ENCODE measurements at places on chromosomes 1 and 21.

- no peak for DNase-seq
Measured at GRCh38 chr1:44603718-44604117, 70.6 kb downstream of the TMEM53 start.

DNA sequence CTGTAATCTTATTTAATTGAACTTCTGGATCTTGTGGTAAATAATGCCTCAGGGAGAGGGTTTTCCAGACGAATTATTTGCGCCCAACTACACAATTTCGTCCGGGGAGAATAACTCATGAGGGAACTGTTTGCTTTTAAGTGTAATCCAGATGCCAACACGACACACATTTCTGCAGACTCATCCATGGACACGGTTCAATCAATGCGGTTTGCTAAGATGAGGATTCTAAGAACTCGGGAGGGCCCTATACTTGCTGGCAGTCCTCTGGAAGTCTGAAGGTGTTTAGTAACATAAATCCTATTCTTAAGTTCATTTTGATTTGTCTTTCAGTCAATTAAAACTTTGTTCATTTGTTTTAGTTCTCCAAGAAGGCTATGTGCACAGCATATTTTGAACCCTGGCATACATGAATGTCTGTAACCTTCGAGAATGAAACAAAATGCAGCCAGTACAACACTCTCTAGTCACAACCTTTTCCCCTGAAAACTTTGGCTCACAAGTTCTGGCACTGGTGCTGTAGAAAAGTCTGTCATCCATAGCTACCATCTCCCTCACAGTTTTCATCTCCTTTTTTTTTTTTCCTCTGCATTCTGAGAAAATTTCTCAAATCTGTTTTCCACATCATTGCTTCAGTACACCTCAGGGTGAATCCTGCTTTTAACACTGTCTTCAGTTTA is 38.8 kb downstream of the DIPK1A start:
- peak; percentile 28 for DNase-seq

- no peak for DNase-seq
Measured at GRCh38 chr1:36732015-36732356, 249.3 kb upstream of the CSF3R start.

GRCh38 chr1:205658943-205659581 is 21.2 kb downstream of the SLC45A3 start:
- DNase-seq, result peak; percentile 66

GRCh38 chr1:89081005-89081404 is 16.0 kb upstream of the GBP1 start:
- no peak for DNase-seq

- DNase-seq, result no peak
Measured at GRCh38 chr1:155072531-155073289, 5.9 kb upstream of the EFNA3 start.

- DNase-seq, result no peak
Measured at GRCh38 chr1:45863218-45863617, 59.8 kb downstream of the MAST2 start.

- DNase-seq, result no peak
Measured at GRCh38 chr1:47209091-47209490, 19.3 kb upstream of the PDZK1IP1 start.

GRCh38 chr1:1597275-1597930 is 2.5 kb downstream of the FNDC10 start:
- peak; percentile 23 for DNase-seq

DNA sequence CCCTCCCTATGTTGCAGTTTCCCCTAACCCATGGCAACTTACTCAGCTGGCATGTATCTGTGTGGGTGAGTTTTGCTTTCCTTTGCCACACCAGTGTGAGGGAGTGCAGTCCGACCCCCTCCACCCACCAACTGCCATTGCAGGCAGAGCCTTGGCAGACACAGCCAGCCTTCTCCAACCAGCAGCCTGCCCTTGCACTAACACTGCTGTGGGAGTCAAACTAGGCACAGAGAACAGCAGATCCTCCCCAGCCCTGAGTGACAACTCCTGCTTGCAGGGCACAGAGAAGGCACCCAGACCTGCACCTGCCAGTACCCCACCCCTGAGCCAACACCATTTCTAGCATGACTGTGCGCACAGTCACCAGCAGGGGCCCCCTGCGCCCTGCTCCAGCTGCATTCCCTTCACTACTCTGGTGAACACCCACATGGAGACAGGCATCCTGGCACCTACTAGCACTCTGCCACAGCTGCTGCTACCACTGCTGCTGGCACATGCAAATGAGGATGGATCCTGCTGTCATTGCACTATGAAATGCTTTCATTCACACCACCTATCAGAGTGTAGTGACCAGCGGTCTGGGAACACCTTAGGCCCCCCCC is 98.4 kb downstream of the MAGI3 start:
- no peak for DNase-seq

DNA sequence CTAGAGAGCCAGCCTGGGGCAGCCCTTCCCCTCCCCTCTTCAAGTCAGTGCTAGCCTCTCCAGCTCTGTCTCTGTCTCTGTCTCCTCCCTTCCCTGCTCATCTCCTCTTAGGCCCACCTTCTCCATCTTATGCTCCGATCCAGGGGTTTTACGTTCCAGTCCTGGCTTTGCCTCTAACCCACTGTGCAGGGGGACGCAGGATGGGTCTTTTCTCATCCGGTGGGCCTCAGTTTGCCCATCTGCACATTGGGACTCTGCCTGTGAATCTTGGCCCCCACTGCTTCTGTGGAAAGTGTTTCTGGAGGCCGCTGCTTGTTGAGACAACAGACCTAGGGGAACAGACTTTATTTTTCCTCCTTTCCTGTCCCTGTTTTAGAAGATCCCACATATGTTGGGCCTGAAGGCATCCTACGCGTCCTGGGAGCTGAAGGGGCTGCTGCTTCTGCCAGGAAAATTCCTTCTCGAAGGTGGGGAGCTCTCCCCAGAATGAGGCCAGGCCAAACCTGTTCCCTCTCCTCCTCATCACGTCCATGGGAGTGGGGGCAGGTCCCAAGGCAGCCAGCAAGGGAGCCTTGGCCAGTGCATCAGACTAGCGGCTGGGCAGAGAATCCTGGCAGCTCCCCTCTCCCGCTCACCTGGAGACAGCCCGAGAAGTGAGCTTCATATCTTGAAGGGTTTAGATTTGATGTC is 99.5 kb upstream of the CSF3R start:
- DNase-seq, result no peak

GRCh38 chr1:171985639-171986038 is 144.3 kb downstream of the DNM3 start:
- DNase-seq, result peak; percentile 21

GRCh38 chr1:61157468-61157987 is 75.2 kb downstream of the NFIA start:
- peak; percentile 89 for DNase-seq

DNA sequence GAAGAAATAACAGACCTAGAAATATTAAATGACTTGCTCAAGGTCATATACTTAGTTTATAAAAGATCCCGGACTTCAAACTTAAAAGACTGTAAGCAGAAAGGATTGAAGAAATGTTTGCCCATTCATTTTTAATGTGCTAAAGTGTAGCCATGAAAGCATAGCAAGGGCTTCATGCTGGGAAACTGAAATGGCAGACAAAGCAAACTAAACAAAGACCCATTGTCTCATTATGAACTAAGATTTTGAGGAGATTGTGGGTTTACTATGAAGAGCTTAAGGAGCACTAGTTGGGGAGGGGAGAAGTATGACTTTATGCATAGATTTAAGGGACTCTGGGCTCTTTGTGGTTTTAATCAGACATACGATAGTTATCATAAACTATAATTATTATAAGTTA is 26.3 kb downstream of the ADAMTS1 start:
- no peak for DNase-seq

GRCh38 chr1:241639623-241640148 is 483 bp downstream of the CHML start:
- no peak for DNase-seq

DNA sequence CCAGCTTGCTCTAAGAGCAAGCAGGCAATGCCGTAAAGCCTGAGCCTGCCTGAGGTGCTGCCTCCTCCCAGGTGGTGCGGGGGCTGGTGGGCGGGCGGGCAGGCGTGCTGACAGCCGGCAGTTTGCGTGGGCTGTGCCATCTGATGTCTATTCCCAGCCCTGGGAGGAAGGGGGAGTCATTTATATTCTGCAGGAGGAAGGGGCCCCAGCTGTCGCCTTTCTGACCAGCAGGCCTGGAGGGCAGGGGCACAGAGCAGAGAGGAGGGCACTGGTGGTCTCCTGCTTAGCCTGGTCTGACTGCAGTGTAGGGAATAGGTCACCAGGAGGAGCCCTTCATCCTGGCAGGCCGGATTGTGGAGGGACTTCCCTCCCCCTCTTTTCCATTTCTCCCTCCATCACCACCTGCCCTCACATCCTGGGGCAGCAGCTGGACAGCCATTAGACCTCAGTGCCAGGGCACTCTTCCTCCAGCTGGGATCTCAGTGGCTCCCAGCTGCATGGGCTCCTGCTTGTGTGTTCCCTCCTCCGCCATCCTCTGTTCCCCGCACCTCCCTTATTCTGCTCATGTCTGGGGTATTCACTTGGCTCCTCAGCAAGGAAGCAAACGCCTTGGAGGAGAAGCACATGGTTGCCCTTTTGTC is 4.4 kb downstream of the CYB561D1 start:
- DNase-seq, result peak; percentile 31

- DNase-seq, result no peak
Measured at GRCh38 chr21:44293551-44294231, 6.2 kb upstream of the PFKL start.

GRCh38 chr1:73910466-73910865 is 287.5 kb downstream of the LRRIQ3 start:
- no peak for DNase-seq

DNA sequence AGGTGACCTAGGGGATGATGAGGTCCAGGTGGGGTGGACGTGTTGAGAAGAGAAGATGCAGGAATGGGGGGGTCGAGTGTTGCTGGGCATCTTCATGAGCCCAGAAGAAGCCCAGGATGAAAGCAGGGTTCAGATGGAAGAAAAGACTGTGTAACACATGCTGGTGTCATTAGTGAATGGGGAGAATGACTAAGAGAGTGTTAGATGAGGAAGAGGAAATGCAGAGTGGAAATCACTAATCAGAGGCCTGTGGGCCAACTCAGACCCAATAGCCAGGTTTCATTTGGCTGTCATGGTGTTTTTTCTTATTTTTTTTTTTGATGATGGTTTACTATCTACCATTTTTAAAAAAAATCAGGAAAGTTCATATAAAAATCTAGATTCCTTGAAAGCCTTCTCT is 180.8 kb upstream of the CAMK1G start:
- no peak for DNase-seq

DNA sequence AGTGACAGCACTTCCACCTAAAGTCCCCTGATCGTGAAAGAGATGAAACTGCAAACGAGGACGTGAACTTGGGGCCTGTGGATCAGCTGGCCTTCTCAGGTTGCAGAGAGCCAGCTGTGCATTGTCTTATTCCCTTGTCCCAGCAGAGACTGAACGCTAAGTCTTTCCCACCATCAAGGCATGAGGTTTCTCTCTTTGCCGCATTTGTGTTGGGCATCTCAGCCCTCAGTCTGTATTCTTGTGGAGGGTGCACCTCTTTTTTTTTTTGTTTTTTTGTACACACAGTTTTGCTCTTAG is 71.4 kb downstream of the KIF26B start:
- no peak for DNase-seq

GRCh38 chr1:193569983-193570269 is 383.5 kb upstream of the B3GALT2 start:
- no peak for DNase-seq

GRCh38 chr1:46767649-46768282 is 31.1 kb upstream of the CYP4B1 start:
- DNase-seq, result no peak

- peak; percentile 30 for DNase-seq
Measured at GRCh38 chr1:116817582-116818064, 63.4 kb downstream of the CD2 start.

DNA sequence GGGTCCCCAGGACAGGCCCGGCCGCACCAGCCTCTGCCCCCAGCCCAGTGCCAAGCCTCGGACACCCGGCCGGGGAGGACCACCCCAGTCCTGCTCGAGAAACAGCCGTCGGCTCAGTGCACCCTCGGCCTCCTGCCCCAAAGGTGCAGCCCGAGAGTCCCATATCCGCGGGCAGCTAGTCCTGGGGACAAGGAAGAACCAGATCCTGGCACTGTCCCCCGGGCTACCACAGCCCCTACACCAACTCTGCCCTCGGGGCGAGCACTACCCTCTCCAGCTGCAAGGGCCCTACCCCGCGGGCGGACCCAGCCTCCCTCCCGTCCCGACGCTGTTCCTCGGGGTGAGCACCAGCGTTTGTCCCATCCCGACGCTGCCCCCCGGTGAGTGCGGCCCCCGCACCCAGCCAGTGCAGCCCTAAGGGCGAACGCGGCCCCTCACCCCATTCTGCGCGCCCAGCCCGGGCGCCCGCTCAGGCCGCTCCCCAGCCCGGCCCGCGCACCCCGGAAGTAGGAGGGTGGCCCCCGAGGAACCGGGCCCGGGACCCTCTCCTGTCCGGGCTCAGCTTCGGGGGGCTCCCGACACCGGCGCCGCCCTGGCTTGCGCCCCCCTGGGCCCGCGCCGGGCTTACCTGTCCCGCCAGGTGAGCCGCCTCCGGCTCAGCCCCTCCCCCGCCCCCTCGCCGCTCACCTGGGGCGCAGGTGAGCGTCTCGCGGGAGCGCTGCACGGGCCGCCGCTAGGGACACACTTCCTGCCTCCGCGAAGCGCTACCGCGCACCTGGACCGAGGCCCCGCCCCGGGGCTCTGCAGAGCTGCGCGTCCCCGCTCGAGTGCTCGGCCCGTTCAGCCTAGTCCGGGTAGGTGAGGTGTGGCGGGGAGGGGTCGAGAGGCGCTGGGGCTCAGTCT is at the start of gene KDF1:
KDF1 (minus strand) TSS at position 747 of the 903 bp plus-strand sequence. CDS start 8,088 bp downstream, outside the sequence.
- DNase-seq, result no peak

DNA sequence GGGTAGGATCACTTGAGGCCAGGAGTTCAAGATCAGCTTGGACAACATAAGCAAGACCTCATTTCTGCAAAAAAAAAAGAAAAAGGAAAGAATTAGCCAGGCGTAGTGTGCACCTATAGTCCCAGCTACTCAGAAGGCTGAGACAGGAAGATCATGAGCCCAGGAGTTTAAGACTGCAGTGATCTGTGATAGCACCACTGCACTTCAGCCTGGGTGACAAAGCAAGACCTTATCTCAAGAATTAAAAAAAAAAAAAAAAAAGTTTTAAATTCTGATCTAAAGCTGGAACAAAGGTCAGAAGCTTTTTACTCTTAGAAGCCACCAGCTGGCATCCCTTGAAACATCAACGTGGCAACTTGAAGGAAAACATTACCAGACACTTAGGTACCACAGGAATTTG is 45.3 kb downstream of the HENMT1 start:
- no peak for DNase-seq

- DNase-seq, result peak; percentile 3
Measured at GRCh38 chr1:195894411-195894810, 713.8 kb downstream of the KCNT2 start.

- no peak for DNase-seq
Measured at GRCh38 chr1:190068304-190068703, 409.4 kb downstream of the BRINP3 start.

DNA sequence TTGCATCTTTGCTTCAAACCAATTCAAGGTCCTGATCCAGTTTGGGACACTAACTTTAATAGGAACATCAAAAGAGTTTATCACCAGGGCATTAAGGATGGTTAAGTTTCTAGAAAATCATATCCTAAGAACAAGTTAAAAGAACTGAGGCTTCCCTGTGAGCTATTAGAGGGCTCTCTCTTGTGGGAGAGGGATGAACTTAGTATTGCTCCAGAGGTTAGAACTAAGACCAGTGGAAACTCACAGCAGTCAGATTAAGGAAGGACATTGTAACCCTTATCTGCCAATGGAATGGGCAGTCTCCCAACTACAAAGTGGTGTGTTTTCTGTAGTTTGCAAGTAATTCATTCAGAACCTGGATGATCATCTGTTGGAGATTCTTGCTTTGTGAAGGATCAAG is 36.8 kb downstream of the UBE2U start:
- peak; percentile 23 for DNase-seq

GRCh38 chr1:3714814-3715213 is 37.4 kb upstream of the CCDC27 start:
- DNase-seq, result no peak

GRCh38 chr1:1330366-1331067 is 563 bp upstream of the TAS1R3 start:
- DNase-seq, result no peak

Data from fibroblast of skin of back (primary cell).